ENCODE measurements at places on chromosomes 4 and X.

- no peak for DNase-seq
Measured at GRCh38 chr4:77669946-77670590, 64.4 kb downstream of the CXCL13 start.

DNA sequence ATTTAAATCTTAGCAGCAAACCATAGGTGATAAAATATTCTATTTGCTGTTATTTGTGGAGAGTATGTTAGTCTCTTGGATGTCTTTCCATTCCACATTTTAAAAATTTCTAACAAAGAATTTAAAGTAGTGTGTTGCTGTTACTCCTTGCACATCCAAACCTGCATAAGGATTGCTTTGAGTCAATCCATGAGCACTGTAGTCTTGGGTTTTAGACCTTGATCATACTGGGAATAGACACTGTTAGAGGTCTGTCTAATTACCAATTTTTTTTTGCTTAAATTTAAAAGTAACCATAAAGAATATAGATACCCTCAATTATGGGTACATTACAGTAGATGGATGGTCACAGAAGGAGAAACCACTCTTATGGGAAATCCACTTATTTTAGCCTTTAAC lies 1.5 kb downstream of the AFP start:
- DNase-seq: no peak

DNA sequence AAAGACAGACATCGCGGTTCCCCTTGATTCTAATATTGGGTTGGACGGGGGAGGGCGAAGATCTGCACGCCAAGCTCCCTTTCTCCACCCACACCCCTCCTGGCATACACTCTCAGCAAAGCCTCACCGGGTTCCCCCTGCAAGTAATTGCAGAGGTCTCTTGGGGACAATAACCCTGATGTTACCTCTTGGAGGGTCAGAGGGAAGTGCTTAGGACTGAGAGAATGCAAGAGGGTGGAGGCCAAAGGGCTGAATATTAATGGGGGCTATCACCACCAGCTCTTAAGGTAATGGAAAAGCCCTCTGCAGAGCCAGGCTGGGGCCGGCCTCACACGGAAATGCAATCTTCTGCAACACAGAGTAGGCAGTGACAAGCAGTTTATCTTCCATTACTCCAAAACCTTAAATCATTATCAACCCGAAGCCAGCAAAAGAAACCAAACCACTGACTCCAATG lies 344.1 kb upstream of the GATB start:
- no peak for DNase-seq

- no peak for DNase-seq
Measured at GRCh38 chr4:23290656-23291055, 597.9 kb downstream of the GBA3 start.

DNA sequence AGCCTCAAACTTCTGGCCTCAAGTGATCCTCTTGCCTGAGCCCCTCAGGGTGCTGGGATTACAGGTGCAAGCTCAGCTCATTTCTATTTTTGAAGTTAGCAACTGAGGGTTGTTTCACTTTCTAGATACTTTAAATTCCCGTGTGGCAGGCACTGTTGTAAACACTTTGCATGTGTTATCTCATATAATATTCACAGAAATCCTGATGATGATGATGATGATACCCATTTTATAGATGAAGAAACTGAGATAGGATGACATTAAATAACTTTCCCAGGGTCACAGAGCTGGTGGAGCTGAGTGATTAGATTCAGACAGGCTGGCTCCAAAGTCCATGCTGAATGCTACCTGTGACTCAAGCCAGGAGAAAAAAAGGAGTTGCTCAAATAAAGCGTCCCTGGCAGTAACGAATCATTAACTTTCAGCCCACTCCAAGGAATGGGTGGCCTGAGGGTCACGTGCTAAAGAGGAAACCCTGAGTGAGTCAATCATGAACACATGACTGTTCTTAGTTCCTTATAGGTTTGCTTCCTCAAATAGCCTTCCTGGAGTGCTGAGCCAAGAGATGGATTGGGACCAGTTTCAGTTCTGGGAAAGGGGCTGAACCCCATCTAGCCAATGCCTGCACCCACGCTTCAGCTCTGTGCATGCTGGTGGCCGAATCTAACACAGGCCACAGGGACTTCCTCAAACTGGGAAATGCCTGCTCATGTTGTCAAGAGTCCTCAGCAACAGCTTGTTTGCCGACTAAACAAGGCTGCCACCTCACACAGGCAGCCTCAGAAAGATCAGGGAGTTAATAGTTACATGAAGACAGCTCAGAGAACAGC lies 52.8 kb downstream of the RBM47 start:
- DNase-seq: peak; percentile 59

DNA sequence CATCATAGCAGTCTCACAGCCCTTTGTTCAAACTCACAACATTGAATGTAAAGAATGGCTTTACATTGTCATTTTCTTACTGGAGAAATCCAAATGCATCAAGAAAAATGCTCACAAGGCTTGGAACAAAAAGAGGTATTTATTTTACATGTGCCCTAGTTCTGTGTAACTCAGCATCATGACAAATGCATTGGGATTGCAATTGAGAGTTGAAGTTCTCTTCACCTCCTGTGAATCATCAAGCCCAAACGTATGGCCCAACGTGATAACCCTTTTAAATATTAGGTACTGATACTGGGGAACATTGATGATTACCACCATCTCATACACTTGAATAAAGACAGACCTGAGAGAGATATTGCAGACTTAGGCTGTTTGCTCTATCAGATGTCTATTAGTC lies 61.6 kb downstream of the GASK1B start:
- no peak for DNase-seq

DNA sequence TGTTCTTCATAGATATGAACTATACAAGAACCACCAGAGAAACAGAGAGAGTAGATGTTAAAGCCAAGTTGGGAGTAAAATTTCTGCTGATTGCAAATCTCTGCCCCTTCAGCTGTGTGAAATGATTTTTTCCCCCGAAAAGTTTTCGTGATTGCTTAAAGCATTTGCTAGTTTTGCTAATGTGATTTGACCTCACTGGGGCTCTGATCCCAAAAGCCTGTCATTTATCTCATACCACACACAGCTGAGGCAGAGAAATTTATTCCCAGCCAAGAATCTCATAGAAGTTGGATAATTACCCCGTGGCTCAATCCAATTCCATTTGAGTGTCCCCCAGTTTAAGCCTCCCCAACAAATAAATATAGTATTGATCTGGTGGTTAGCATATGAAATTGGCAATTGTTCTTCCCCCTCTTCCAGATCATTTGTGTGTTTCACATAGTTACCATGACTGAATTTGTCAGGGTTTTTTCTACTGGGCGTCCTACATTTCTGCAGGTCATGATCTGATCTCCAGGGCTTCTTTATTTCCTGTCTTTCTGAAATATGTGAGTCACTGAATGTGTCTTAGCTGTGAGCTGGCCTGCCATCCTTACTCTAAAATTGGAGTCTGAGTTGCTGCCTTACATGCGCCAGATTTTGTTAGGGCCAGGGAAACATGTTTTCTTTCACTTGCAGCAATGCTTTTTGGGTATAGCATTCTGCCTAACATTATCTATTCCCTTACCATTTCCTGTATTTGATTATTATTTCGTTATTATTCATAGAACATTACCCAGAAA lies 167.5 kb upstream of the FRMPD4 start:
- DNase-seq: no peak

DNA sequence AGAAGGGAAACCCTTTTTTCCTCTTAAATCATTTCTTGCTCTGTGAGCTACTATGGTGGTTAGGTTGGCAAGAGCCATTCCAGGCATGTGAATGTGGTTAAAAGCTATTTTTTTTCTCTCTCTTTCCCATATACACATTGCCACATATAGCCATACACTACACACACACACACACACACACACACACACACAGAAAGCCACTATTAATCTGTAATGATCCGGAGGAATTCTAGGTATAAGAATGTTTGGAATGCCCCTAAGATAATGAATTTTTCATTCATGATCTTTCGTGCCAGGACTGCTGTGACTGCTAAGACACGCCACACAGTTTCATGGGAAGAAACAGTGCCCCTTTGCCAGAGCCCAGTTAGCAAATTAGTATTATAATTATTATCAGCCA lies 21.8 kb upstream of the TLL1 start:
- DNase-seq: no peak

- DNase-seq: no peak
Measured at GRCh38 chrX:7926501-7926900, 712 bp downstream of the PNPLA4 start.

GRCh38 chr4:170990989-170991589 lies 822.1 kb upstream of the GALNTL6 start:
- DNase-seq: peak; percentile 25

- no peak for DNase-seq
Measured at GRCh38 chr4:26044524-26044923, 130.5 kb downstream of the SMIM20 start.

- DNase-seq: no peak
Measured at GRCh38 chrX:16429406-16429805, 220.6 kb upstream of the S100G start.

GRCh38 chrX:19560611-19561010 lies 45.3 kb upstream of the MAP3K15 start:
- no peak for DNase-seq

- DNase-seq: peak; percentile 20
Measured at GRCh38 chr4:131348263-131348662, 1800.8 kb upstream of the PCDH10 start.

DNA sequence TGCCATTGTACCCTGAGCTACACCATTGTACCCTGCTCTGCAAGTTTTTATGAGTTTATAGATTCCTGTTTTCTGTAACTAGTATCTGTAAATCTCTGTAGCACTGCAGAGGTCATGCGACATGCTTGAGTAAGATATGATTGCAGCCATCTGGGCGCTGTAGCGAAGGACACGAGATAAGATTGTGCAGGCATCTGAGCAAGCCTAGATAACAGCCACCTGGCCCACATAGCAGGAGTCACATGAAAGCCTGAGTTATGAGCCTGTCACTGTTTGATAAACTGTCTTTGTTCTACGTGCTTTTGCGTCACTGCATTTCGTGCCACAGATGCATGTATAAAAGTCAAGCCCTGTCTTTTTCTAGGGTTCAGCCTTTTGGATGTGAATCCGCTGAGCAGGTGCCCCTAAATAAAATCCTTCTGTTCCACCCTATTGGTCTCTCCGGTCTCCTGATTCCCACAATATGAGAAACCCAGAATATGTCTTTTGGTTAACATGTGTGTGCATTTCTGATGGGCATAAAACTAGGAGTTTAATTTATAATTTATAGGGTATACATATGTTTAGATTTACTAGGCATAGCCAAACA lies 327.6 kb upstream of the MAOA start:
- no peak for DNase-seq

DNA sequence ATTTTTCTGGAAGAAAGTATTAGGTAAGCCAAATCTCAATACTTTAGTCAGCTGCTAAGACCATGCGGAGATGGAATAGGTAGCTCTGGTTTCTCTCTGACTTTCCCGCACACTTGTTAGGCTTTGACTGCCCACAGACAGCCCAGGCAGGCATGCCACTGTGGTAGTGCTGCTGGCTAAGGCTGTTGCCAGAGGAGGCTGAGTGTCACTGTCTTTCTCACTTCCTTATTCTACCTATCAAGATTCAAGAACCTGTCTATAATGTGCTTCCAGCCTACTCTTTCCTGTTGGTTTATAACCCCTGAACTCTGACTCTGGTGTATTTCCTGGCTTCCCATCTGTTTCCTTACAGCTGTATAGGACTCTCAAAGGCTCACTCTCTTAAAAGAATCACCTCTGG lies 81.8 kb upstream of the TRPC5 start:
- DNase-seq: no peak

GRCh38 chr4:1973218-1973617 lies 35.6 kb downstream of the NELFA start:
- no peak for DNase-seq

- no peak for DNase-seq
Measured at GRCh38 chrX:136170139-136170800, 22.9 kb downstream of the FHL1 start.

- DNase-seq: no peak
Measured at GRCh38 chr4:74897386-74897785, 35.5 kb upstream of the PARM1 start.

- no peak for DNase-seq
Measured at GRCh38 chr4:11183356-11183740, 245.3 kb downstream of the HS3ST1 start.

DNA sequence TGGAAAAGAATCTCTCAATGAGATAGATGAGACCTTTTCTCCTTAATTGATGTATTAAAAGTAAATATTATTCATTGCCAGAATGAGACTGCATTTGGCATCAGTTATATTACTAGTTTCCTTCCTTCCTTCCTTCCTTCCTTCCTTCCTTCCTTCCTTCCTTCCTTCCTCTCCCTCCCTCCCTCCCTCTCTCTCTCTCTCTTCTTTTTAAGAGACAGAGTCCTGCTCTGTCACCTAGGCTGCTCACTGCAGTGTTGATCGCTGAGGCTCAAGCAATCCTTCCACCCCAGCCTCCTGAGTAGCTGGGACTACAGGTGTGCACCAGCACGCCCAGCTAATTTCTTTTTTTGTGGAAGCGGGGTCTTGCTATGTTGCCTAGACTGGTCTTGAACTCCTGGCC lies 50.4 kb upstream of the ARX start:
- no peak for DNase-seq

- DNase-seq: no peak
Measured at GRCh38 chr4:107050525-107051135, 14.5 kb upstream of the DKK2 start.

DNA sequence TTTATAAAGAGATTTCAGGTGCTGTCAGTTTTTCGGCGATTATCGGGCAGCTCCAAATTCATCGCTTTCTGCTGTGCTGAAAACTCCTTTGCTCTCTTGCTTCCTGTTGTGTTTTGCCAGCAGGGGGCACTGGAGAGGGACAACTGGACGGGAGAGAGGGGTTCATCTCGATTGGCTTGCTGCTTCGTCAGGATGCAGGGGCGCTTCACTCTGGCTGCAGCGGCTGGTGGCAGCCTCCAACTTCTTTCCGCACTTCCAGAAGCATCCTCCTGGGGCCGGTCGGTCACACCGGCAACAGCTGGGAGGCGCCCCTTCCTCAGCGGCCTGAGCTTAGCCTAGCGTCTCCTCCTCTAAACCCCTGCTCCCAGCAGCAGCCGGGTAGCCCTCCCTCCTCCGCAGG lies 29.5 kb downstream of the MSL3 start:
- DNase-seq: no peak

- DNase-seq: no peak
Measured at GRCh38 chr4:109319156-109319555, 16.7 kb upstream of the COL25A1 start.

GRCh38 chr4:85741381-85741780 lies 266.4 kb downstream of the ARHGAP24 start:
- no peak for DNase-seq

DNA sequence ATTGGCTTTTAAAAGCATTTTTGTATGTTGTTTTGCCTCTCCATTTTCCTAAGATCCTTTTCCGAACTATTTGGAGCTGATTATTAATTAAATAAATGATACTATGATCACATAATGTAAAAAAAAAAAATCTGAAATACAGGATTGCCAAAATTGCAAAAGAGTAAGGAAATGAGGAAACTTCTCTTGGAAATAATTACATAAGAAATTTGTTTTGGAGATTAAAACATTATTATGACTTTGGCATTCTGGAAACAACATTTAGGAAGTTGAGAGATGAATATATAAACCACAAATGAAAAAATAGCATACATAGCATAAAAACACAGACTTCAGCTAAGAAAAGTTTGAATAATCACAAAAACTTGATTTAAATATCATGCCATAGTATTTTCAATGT lies 33.5 kb downstream of the PF4 start:
- DNase-seq: no peak

Data from GM20000 (cell line).